ENCODE measurements at places on chromosomes 3 and 15. TPM values are rescaled to one million over a fixed set of nuclear protein-coding genes. Genes with fewer than 3 reads are reported as not detected.

GOLGA8J gene
- total RNA-seq = not detected

LYSMD4 gene
- 7.6 TPM for total RNA-seq

GRCh38 chr3:29171043-29171990 lies 109.6 kb upstream of the RBMS3 start:
- no peak for DNase-seq

GRCh38 chr3:191254098-191254873 lies 55.2 kb downstream of the OSTN start:
- no peak for DNase-seq

GRCh38 chr15:80561500-80561899 lies 133.6 kb upstream of the ABHD17C start:
- DNase-seq = no peak

DNA sequence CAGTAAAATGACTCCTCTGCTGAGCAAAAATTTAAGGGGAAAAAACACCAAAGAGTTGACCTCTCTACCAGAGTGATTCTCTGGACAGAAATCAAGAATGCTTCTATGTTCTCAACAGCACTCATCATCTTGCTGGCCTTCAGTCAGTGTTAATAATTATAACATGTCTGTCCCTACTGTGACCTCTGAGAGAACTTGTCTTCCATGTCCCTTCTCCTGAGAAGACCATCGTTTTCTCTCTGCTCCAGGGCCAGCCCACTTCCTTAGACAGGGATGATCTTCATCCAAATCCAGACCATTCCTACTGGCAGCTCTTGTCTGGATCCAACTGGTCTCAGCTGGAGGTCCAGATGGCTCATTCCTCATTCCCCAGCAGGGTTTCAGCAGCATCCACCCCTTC lies 139.0 kb upstream of the NECTIN3 start:
- no peak for DNase-seq

GRCh38 chr3:193744822-193745684 lies 152.0 kb downstream of the OPA1 start:
- no peak for DNase-seq

CLDN1 gene
- total RNA-seq = 64.2 TPM

DNA sequence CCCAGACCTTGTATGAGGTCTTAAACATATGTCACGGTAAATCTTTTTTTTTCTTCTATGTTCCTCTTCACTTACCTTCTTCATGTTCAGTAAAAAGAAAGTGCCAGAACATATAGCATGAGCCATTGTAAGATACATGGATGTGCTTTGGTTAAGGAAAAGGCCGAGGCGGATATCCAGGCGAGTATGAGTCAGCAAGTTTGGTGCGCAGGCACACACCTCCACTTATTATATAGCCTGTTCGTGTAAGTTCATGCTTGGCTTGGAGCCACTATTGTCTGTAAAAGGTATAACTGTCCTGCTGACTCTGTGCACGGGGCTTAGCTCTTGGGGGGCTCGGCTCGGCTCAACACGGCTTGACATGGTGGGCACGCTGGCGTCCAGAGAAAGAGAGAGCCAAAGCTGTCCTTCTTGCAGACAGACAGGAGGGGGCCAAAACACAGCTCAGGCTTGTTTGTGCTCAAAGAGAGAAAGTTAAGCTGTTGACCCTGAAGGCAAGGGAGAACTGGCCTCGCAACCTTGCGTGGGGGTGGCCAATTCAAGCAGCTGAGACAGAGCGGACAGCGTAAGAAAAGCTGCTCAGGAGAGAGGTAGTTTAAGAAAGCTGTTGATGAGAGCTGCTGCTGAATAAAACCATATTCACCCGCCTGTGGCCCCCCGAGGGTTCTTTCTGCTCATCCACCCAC lies 251.2 kb downstream of the SLC9A9 start:
- no peak for DNase-seq

DNA sequence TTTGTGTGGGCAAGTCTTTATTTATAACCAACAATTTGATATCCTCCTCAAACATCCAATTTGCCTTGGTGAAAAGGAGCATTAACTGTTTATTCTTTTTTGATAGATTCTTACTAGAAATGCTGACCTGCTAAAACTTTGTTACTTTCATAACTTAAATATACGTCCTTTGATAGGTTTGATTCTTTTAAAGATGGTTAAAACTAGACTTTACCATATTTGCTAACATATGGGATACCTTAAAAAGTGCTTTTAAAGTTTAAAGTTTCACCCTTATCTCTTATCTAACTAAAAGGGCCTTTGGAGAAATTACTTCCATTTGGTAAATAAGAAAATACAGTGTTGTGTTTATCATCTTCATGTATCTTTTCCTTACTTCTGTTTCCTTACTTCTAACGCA lies 266.6 kb upstream of the UBE2E1 start:
- DNase-seq = no peak

RASGRP1 gene
- total RNA-seq = 1.8 TPM

GRCh38 chr3:51391566-51392354 lies 675 bp downstream of the RBM15B start:
- DNase-seq = peak; percentile 50

GRCh38 chr3:3160826-3161225 lies 18.7 kb downstream of the CRBN start:
- no peak for DNase-seq

GRCh38 chr3:122025296-122025695 lies 3.2 kb upstream of the ILDR1 start:
- DNase-seq = no peak

- no peak for DNase-seq
Observed at GRCh38 chr15:66830358-66830757, 128.3 kb downstream of the SMAD6 start.

- DNase-seq = no peak
Observed at GRCh38 chr3:71465371-71466036, 118.0 kb downstream of the FOXP1 start.

DNA sequence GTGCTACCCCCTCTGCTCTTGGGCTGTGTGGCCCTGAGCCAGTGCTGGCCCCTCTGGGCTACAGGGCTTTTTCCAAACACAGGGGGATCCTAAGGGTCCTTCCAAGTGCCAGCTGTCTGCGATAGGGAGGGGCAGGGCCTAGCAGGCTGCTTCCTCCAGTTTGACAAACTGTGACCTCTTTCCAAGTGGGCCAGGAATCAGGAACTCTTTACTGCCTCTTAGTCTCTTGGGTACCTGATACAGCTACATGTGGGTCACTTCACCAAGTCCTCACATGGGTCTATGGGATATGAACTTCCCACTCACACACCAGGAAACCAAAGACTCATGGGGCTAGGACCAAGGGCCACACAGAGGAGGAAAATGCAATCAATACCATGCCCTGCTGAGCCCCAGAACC lies 25.4 kb downstream of the SEC61A1 start:
- no peak for DNase-seq

ZNF502 gene
- 11.4 TPM for total RNA-seq

DNA sequence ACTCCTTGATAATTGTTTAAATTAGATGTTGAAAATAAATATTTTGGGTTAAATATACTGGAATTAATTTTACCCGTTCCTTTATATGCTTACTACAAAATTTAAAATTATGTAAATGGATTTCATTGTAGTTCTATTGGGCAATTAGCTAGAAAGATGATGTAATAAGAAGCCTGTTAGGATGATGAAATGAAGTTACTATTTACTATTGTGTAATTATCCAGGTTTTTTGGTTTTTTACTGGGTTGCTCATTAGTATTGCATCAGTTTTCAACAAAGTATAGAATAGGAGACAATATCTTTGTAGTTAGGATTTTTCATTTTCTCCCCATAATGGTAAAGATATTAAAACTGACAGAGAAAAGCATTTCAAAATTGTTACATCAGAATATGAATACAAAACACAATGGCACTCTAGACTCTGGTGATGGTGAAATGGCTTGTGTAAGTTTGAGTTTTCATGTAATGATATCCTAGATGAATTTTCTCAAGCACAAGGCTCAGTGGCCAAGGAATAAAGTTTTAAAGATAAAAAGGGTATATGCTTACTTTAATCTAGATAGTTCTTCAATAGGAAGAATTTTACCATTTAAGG lies 222.0 kb downstream of the P3H2 start:
- no peak for DNase-seq

DNA sequence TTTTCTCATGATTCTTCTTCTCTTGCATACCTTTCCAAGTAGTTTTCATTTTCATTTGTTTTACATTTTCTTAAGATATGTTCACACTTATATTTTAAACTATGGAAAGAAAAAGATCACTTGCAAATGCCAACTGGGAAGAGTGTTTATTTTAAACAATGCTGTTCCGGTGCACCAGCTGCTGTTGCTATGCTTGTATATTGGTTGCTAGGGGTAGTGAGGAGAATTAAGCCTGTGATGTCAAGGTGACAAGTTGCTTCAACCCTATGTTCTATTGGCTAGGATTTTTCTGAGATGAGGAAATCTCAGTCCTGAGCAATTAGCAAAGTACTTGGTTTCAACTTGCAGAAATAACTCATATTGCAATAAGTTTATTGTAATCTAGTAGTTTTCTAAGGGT lies 500.1 kb downstream of the MFSD1 start:
- DNase-seq = no peak

DNA sequence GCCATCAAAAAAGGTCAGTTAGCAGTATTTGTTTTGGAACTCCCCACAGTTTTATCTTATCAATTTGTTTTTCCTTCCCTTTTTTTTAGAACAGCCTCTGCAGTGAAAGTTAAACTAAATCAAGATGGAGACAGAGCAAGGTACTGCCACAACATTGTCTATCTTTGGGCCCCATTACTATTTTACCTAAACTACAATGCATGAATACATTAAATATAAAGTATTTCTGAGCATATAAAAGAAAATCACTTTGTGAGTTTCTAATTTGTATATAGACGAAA lies 139.5 kb downstream of the MEIS2 start:
- no peak for DNase-seq

DNA sequence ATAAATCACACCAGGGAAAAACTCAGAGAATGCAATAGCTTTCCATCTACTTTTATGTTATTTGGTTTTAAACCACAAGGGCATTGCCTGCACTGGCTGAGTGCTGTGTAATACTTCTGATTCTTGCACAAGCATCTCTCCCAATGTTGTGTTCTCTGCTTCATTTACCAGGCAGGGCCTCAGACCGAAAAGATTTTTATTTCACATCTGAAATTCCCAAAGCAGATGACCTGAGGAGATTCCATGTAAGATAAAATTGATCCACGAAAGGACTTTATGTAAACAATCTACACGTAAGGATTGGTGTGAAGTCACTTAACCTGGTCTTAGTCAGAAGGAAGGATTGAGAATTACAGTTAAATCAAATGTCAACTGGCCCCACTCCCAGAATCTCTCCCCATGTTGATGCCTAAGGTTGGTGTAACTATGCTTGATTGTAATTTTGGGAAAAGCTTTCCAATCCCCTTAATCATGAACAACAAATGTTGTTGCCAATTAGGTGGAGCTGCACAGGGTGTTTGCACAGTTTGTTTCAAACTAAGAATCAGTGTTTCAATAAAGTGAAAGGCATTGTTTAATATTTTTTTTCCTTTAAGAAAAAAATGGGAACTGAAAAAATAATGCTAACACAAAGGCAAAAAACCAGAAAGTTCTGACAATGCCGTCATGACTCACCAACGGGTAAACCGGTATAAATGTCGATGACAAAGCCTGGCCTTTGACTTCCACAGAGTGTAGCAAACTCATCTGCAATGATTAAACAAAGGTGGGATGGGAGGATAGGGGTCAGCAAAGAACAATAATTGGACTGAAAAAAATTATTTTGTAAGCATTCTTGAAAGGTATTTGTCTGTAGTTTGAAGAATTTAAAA lies 128.6 kb downstream of the DUT start:
- DNase-seq = no peak

- no peak for DNase-seq
Observed at GRCh38 chr3:47083786-47084185, 80.1 kb downstream of the SETD2 start.

GRCh38 chr3:185630182-185630622 lies 44.1 kb downstream of the SENP2 start:
- DNase-seq = no peak

GRCh38 chr15:48121849-48122248 lies 1.1 kb downstream of the SLC24A5 start:
- no peak for DNase-seq

DNA sequence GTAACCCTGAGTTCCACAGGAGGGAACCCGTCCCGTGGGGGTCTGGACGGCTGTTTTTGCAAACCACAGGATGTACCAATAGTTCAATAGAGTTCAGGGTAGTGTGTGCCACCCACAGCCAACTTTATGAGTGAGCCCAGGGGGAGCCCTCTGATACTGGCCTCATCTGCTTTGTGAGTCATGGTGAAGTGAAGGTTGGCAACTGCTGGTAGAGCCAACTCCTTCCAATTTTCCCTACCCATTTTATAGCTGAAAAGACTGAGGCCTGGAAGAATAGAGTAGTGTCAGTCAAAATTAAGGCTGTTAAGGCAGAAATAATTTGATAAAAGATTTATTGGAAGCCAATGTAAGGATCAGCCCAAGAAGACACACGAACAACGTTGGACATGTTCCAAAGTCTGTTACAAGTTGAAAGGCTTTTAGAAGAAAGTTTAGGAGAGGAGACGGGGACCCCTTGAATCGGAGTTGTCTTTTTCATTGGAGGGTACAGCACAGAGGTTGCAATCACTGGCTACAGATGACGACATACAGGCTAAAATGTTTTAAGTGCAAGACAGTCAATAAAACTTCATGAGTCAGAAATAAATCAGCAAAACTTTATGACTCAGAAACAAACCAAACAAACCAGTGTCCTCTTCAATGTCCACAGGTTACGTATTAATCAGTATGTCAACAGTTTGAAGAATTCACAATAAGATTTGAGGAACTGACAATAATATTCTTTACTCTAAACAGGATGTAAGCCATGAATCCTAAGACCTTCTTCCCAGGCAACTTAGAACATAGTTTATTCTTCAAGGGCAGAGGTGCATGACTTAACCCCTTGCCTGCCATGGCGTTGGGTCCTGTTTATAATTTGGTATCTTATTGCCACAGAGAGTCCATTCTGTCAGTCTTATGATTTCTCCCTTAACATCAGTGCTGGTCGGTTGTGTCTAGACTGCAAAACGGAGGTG lies 62.9 kb upstream of the NR2E3 start:
- no peak for DNase-seq

AADACL2 gene
- total RNA-seq = not detected

SERINC4 gene
- total RNA-seq = 0.34 TPM

ZBBX gene
- total RNA-seq = 0.52 TPM

DNA sequence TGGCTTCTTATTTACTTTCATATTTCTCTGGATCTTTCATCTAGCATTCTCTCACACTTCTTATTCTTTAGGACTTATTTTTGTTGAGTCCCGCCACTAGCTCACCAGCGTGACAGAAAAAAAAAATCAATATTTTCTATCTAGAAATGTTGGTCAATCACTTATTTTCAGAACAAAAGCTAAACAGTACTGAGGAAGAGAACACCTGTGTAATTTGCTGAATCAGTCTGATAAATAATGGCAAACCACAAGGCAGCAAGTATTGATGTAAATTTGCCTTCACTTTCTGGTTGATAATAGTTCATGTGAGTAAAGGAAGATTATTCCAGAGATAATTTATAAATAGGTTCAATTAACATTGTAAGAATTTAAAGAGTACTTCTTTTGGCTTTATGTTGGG lies 179.2 kb downstream of the BCHE start:
- no peak for DNase-seq

All from ureter (tissue), 1 donor.